ENCODE measurements at places on chromosomes 5 and 9.

DNA sequence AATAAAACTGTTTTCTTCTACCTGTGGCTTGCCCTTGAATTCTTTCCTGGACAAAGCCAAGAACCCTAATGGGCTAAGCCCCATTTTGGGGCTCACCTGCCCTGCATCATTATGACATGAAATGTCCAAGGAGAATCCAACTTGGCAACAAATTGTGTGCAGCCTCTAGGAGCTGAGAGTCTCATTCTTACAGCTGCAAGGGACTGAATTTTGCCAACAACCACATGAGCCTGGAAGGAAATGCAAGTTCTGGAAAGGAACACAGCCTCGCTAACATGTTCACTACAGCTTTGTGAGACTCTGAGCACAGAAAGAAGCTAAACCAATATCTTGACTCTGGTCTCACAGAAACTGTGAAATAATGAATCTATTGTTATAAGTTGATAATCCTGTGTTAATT lies 94.8 kb upstream of the CDH12 start:
- DNase-seq: no peak

- DNase-seq: peak; percentile 89
Measured at GRCh38 chr5:148776780-148777179, 49.6 kb upstream of the ADRB2 start.

DNA sequence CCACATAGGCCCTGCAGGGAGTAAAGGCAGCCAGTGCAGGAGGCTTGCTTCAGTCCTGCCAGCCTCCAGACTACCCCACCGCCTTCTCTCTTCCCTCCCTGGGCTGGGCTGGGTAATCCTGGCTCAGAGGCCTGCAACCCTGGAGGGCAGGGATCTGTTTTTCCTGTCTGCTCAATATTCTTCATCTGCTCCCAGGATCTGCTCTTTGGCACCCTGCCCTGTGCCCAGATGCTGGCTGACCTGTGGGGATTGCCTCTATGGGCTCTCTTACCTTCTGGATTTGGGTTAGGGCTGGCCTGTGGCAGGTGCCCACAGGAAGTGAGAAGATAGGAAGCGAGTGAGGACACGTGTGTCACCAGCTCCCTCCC lies 7.3 kb upstream of the ANGPTL2 start:
- DNase-seq: no peak

DNA sequence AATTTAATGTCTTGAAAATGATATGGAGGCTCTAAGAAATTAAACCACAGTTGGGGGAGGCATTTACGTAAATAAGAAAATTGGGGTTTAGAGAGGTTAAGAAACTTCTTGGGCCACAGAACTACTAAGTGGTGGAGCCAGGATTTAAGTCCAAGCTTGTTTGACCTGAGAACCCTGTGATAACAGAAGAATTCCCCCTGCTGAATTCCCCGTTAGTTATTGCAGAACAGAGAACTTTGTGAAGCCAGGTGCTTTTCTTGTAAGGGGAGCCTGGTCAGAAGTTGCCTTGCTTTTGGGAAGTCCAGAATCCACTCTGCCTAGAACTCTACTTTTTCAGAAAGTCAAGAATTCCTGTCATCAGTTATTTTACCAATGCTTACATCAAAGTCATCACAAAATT lies 309.3 kb upstream of the SEMA6A start:
- DNase-seq: no peak

DNA sequence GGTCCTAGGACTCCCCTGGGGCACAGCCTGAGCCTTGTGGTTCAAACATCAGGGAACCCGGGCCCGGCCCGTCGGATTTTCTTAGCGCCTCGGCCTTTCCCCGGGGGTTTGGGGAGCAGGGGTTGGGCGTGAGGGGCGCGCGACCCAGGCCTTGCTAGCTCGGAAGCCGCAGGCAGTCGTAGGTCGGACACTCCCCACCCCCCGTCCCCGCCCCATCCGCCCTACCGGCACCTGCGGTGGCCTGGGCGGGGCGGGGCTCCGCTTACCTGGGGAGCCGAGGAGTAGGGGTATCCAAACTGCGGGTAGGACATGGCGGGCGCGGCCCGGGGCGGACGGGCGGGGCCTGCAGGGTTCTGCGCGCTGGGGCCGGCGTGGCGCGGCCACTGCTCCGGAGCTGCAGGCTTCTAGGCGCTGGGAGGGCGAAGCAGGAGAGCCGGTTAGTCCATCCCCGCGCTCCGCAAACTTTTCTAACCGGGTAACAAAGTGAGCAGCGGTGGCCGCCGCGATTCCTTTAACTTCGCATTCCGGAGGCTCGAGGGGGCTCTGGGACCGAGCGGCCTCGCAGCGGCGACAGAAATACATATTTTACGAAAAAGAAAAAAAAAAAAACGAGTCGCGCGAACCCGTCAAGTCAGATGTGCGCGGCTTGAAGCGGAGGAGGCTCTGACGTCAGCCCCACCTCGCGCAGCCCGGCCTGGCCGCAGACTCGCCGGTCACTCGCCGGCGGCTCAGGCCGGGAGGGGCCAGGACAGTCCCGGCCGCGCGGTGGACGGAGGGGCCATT lies at the start of gene IRX4:
Gene IRX4 (minus strand): TSS at position 589 of the 783 bp plus-strand sequence. CDS start 278 bp downstream, at position 311.
- DNase-seq: no peak
